ENCODE measurements at places on chromosomes 4 and X. TPM values are rescaled to one million over a fixed set of nuclear protein-coding genes. Genes with fewer than 3 reads are reported as not detected.

GRCh38 chr4:522438-522837, 23.4 kb downstream of the PIGG start:
- no peak for DNase-seq

GRCh38 chr4:101695176-101695575, 95.4 kb upstream of the BANK1 start:
- DNase-seq: no peak

DNA sequence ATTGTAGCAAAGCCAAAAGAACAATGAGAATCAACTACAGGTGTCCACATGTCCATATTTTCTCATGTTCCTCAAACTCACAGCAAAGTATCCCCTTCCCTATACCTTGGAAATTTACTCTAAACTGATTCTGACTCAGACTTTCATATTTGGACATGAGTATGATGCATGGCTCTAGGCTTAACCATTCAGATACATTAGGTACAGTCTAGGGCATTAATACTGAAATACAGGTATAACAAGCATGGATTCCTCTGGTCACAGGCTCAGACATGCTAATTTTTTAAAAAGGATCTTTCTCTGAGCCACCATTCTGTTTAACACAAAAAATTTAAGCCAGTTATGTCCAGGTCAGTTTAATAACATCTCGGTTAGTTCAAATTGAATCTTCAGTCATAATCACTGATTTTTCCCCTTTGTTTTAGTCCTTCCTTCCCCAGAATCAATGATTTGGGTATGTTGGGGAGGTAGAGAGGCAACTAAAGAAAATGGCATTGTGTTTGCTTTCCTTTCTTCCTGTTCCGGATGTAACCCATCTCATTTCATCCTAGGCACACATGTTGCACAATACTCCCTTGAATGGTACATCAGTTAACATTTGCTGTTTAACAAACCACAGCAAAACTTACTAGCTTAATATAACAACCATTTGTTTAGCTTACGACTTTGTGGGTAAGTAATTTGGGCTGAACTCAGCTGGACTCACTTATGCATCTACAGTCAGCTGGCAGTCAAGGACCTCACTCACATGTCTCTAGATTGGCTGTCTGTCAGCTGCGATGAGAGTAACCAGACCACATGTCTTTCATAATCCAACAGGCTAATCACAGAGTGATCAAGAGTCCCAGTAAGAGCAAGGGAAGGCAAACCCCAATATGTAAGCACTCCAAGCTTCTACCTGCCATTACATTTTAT, 75.3 kb upstream of the GRIA3 start:
- no peak for DNase-seq

DNA sequence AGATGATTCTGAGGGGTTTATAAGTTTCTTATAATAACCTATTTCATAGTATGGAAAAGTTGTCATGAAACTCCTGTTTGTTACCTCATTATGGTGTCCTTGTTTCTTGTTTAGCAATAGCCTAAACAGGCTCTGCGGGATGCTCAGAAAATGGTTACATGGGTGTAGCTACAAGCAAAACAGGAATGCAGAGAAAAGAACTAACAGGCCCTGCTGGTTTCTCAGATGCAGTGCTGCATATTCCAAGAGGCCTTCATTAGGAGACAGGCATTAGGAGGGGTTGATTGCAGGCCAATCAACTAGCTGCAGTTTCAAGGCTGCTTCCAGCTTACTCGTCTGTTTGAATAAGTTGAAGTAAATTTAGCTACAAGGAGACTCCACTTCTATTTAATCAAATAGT, 37.6 kb upstream of the HPGD start:
- DNase-seq: no peak

DNA sequence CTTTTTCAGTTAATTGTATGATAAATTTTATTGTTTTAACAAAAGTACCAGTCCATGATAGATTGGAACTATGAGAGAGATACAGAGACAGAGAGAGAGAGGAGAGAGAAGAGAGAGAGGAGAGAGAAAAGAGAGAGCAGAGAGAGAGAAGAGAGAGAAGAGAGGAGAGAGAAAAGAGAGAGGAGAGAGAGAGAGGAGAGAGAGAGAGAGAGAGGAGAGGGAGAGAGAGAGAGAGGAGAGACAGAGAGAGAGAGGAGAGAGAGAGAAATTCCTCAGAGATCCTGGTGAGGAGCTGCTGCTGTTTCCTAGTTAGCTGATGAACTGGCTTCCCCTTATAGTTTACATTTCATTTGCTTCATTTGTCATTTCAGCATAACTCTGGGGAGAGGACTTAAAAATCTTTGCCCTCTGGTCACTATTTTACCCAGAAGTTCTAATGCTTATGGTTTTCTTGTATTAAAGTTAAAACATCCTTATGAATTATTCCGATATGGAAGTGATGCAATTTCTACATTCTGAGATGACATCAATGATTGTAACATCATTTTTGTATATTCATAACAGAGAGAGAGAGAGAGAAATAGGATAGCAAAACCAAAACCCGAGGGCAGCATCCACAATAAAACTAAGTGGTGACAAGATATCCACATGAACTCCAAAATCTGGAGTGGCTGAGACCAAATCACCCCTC, 10.8 kb downstream of the CTAG1A start:
- no peak for DNase-seq

- DNase-seq: no peak
Measured at GRCh38 chr4:39718366-39719323, 20.7 kb downstream of the UBE2K start.

DNA sequence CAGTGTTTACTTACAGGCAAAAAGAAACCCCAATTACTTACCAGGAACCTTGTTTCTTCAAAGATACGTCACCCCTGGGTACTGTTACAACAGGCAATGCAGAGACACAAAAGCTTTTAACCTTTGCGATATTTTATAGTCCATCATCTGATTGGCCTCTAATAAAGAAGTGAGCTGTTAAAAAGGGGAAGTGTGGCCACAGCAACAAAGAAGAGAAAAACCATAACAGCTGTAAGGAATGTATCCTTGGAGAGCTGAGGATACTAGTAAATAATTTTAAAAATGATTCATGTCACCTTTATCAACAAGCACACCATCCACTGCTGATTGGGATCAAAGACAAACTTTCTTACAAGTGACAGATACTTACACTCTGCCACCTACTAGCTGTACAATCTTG, 14.1 kb downstream of the GABRA4 start:
- no peak for DNase-seq

The SMC1A gene
- 26.0 TPM for total RNA-seq

GRCh38 chr4:53779025-53779424, 187.7 kb upstream of the LNX1 start:
- DNase-seq: no peak

The FGFR3 gene
- 2.7 TPM for total RNA-seq

- DNase-seq: no peak
Measured at GRCh38 chr4:40750461-40751258, 905 bp downstream of the NSUN7 start.

DNA sequence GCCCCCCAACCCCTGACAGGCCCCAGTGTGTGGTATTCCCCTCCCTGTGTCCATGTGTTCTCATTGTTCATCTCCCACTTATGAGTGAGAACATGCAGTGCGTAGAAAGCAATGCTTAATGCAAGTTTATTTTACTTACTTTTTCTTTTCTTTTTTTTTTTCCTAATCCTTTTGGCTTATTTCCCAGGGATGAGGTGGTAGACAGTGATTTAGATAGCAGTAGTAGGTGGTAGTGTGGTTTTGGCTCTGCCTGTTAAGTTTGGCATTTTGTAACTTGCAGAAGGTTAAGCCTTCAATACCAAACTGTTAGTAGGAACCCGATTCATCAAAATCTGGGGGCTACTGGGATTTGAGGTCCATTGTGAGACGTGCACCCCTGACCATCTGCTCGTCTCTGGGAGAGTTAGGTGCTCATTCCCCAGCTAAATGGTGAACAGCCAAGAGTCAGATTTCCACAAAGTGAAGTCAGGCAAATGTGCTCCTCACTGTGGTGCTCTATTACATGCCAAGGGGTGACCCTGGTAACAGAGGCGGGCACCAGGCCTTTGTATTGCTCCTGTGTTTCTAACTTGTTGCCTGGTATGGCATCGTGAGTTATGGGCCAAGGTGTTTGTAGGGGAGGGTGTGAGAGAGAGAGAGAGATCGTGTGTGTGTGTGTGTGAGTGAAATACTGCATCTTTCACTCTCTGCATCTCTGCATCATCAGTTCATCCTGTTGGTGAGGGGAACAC, 70.3 kb downstream of the PHOX2B start:
- no peak for DNase-seq

The GAGE2A gene
- total RNA-seq: not detected

The NAP1L3 gene
- 2.7 TPM for total RNA-seq

The RIPPLY1 gene
- total RNA-seq: not detected

The MAP3K15 gene
- not detected for total RNA-seq

The CNKSR2 gene
- 98.3 TPM for total RNA-seq

GRCh38 chrX:98338544-98338943, 1454.8 kb downstream of the RPA4 start:
- DNase-seq: no peak

GRCh38 chrX:96433409-96434077, 251.1 kb upstream of the DIAPH2 start:
- no peak for DNase-seq

DNA sequence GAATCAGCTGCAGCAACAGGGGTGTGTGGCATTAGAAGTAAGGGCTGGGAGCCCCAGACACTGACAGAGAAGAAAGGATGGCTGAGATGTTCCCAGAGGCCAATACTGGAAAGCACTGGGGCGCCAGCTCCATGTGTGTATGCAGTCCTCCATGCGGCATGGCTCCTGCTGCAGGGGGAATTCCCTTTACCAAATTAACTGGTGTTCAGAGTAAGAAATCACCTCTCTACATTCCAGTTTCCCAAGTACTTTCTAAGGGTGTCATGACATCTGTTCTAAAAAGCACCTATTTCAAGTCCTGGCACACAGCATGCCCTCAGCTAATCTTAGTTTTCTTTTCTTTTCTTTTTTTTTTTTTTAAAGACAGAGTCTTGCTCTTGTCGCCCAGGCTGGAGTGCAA, 98.0 kb downstream of the MAML3 start:
- no peak for DNase-seq

The TRAM1L1 gene
- total RNA-seq: not detected

The SPANXD gene
- not detected for total RNA-seq

DNA sequence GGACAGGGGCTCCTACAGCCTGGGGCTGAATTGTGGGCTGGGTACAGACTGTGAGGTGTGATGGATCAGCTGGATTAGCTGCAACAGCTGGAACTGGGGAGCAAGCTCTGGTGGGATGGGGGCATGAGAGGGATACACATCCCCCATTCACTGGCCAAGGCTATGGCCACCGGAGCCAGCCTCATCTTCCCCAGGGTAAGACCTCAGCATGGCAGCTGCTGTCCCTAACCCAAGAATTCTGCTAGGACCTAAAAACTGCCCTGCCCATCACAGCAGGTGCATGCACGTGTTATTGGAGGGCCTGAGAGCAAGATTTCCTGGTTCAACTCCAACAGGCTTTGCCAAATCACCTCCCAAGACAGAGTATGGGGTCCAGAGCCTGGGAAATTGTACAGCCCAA, 258.6 kb upstream of the AGTR2 start:
- no peak for DNase-seq

DNA sequence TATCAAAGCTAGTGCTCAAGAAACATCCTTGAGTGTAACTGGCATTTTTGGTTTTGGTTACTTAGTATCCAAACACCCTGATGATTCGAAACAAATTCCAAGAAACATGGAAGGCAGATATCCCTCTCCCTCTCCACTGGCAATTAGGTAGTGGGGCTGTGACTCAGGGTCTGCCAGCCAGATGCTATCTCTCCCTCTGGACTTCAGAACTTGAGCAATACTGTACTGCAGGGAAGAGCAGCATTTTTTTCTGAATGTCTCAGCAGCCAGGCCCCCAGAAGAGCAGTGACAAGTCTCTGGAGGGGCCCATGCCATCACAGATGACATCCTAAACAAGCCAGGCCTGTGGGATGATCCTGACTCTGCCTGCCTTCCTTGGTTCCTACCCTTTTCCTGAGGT, 37.3 kb upstream of the BCORL1 start:
- no peak for DNase-seq

GRCh38 chr4:148048598-148048997, 316.7 kb downstream of the ARHGAP10 start:
- no peak for DNase-seq

The AVPR2 gene
- 9.3 TPM for total RNA-seq

DNA sequence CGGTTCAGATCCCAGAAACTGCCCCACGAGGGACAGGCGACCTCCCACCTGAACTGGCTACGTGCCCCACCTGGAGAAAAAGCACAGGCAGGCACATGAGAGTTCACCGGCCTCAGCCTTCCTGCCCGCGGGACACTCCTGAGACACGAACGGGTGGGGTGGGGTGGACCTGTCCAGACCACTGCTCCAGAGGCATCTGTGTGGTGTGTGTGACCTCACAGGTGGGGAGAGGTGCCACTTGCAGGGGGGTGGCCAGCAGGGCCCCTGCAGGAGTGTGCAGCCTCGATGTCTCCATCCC, 18.5 kb downstream of the NELFA start:
- DNase-seq: no peak

The FABP2 gene
- total RNA-seq: not detected

GRCh38 chr4:185738820-185739219, 73.2 kb downstream of the SORBS2 start:
- DNase-seq: no peak

The PGAM4 gene
- not detected for total RNA-seq

The ARHGAP10 gene
- 208 TPM for total RNA-seq

The DCLK2 gene
- 10.3 TPM for total RNA-seq

The TMEM131L gene
- total RNA-seq: 19.9 TPM

The EMCN gene
- 13.2 TPM for total RNA-seq

The PPEF2 gene
- under 0.01 TPM for total RNA-seq

The IL3RA gene
- 7.2 TPM for total RNA-seq

GRCh38 chr4:38290366-38290765, 330.2 kb downstream of the PTTG2 start:
- DNase-seq: no peak

GRCh38 chrX:40172401-40173142, 74.8 kb upstream of the BCOR start:
- DNase-seq: no peak

Measured in tibial nerve (tissue), 4 donors.